ENCODE measurements at places on chromosomes 4 and X.
A peak's percentile ranks its signal among the peaks of the same experiment; 100 is the strongest.

- DNase-seq = peak; percentile 32
These were observed 5.9 kb downstream of the COL25A1 start for GRCh38 chr4:109296527-109296926.

DNA sequence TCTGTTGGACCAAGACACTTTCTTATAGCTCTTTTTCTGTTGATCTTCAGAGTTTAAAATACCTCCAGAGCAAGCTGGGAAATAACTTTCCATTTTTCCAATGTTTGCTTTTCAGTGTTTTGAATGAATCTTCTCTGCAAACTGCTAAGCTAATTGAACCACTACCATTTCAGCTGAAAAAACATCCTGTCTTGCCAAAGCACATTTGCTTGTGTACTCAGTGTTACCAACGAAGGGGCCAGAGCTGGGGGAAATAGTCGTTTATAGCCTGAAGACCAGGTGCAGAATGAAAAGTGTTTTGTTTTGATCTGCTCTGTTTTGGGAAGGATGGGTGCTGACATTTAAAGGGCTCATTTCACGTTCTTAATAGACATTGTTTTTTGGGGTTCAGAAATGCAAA is 88.4 kb upstream of the CLNK start:
- DNase-seq = no peak

GRCh38 chrX:150148749-150149672 is 210.7 kb upstream of the EOLA2 start:
- no peak for DNase-seq

DNA sequence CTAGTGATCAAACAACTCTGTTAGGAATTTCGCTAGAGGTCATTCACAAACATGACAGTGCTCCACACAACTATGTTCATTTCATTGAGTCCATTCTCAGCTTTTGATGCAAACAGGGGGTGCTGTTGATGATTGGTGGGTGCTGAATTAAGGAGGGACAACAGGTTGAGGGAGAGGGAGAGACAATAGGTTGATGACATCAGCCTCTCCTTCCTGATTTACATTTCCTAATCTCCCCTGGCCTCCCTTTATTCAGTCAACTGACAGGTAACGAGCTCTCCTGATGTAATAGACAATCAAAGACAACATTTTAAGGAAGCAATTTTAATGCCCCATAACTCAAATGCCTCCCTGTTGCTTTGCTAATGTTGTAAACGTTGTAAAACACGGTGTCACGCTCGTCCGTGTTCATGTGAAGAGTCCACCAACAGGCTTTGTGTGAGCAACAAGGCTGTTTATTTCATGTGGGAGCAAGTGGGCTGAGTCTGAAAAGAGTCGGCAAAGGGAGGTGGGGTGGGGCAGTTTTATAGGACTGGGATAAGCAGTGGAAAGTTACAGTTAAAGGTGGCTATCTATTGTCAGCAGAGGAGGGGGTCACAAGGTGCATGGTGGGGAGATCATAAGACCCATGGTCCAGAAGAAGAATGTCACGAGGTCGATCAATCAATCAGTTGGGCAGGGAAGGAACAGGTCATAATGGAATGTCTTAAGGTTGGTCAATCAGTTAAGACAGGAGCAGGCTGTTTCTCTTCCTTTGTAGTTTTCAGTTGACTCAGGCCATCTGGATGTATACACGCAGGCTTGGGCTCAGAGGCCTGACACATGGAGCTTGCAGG is 4.8 kb upstream of the GAR1 start:
- no peak for DNase-seq

- DNase-seq = no peak
These were observed 1539.0 kb upstream of the IGFBP7 start for GRCh38 chr4:58649226-58649625.

GRCh38 chrX:104135677-104136076 is 21.1 kb downstream of the SLC25A53 start:
- no peak for DNase-seq

DNA sequence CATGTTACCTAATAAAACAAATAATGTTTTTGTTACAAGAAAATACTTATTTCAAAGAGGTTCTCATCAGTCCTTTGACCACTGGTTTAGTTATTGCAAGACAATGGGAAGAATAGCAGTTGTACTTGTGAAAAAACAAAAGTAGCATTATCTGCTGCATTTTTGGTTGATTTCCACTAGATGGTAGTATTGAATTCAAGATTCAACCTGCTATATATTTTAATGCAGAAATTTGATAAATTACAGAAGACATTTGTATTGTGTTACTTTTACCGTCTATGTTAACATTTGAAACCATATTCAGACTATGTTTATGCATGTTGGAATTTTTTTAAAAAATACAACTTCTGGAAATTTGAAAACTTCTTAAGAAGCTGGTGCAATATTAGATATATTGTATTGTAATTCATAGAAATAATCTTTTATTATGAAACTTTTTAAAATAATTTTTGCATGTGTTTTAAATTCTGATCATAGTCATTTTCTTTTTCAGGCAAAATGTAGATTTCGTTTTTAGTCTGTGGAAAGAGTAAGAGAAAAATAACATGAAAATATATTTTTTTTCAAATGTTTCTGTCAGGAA is 56.4 kb downstream of the SPCS3 start:
- peak; percentile 53 for DNase-seq

DNA sequence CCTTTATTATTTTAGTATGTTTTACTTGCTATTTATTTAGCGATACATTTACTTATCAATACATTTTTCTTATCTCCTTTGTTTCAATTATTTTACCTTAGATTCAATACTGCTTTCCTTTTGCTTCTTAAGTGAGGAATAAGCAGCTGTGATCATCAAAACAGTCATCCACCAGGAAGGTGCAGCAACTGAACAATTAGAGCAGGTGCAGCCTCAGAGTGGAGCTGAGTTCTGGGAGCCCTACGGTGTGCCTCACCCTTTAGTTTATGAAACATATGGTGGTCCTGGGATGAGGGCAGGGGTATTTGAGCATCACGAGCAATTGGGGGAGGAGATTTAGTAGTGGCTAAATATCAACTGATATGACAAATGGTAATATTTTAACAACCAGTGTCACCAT is 111.0 kb downstream of the FRYL start:
- peak; percentile 18 for DNase-seq

DNA sequence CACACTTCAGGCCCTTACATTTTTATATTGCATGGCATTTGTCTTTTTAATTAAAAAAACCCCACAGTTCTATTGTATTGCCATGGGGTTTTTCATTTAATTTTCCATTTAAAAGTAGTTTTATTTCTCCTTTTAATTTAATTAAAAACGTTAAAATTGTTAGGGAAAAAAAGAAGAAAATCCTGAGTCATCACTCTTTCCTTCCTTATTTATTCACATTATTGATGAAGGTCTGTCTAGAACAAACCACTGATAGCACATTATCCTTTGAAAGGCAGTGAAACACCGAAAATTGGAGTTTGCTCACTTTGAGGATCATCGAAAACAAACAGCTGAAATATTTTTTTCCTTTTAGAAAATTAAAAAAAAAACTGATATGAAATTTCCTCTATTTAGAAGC is 759.7 kb upstream of the MAGEB2 start:
- DNase-seq = no peak

- DNase-seq = no peak
These were observed 8.7 kb downstream of the SMARCAD1 start for GRCh38 chr4:94216394-94216793.

- DNase-seq = no peak
These were observed 71.3 kb upstream of the STS start for GRCh38 chrX:7076245-7076661.

All from bronchial epithelial cell (primary cell).